ENCODE measurements at places on chromosomes 16 and 17.

GRCh38 chr16:14111713-14112538 lies 40.8 kb downstream of the MRTFB start:
- no peak for DNase-seq

GRCh38 chr16:30007378-30007895 lies 3.4 kb downstream of the DOC2A start:
- no peak for DNase-seq

- DNase-seq = no peak
These were observed 22.0 kb downstream of the C16orf87 start for GRCh38 chr16:46808997-46809396.

DNA sequence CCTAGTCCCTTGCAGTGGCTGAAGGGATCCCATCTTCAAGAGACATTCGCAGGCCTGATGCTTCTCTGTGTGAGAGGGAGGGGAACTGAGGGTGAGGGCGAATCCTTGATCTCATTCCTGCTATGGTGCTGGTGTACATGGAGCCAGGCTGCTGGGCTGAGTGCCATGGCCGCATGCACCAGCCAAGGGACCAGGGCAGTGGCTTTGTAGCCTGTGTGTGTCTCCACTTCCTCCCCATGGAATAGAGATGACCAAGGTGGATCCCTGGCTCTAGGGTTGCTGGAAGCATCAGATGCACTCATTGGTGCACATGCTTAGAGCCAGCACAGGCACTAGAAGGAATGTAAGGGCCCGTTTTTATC lies 195.0 kb downstream of the FOXL1 start:
- no peak for DNase-seq

Data from activated T-helper 9 cell treated with anti-CD3 and anti-CD28 coated beads, Interleukin-2, amount 50 U/mL, for 16 hours (primary cell).